ENCODE measurements at places on chromosomes 2 and 18.

DNA sequence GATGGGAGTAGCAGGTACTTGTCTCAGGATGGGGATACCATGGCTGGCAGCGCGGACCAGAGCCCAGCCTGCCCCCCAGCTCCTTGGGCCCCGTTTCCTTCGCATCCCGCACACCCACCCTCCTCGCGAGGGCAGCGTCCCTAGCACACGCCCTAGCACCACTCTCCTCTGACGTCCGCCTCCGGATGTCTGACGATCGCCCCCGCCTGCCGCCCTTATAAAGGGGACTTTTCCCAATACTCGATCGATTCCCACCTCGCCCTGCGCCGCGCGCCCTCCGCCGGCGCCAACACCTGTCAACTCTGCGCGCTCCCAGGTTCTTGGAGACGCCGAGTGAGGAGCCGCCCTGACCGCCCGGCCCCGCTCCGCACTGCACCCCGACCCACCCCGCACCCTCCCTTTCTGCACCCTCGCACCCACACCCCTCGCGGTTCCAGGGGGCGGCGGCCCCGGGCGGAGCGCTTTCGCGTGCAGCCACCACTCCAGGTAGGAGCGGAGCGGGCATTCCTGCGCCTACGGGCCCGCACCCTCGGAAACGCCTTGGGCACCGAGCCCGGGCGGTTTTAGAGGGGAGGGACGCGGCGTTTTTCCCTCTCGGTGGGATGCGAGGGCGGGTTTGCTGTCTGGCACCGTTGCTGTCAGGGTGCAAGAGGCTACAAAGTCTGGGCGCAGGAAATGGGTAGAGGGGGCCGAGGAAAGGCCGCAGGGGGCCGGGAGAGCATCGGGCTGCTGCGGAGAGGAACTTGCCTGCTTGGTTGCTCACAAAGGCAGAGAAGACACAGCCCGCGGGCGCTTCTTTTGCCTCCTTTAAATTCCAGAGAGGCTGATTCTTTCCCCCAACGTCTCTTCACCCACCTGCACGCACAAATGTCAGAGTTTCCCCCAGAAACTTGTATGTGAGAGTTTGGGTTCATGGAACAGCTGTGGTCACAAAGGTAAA, at the start of gene SLC5A7:
Gene SLC5A7 (plus strand): TSS at position 247 of the 940 bp plus-strand sequence. CDS start 1,632 bp downstream, outside the sequence.
- no peak for DNase-seq

DNA sequence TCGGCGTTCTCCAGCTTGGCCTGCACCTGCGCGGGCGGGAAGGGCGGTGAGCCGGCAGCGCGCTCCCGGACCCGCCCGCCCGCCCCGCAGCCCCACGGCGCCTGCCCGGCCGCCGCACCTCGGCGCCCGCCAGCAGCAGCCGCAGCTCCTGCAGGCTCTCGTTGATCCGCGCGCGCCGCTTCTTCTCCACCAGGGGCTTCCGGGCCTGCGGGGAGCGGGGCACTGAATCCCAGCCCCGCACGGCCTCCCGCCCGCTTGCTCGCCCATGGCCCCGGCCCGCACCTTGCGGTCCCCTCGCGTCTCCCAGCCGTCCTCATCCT, 335 bp downstream of the HES6 start:
- DNase-seq, result no peak

GRCh38 chr18:79560042-79560860, 119.4 kb upstream of the CTDP1 start:
- no peak for DNase-seq

- no peak for DNase-seq
Observed at GRCh38 chr2:127161176-127162136, 54.5 kb upstream of the BIN1 start.

GRCh38 chr2:36477315-36477714, 120.7 kb downstream of the FEZ2 start:
- DNase-seq, result no peak

DNA sequence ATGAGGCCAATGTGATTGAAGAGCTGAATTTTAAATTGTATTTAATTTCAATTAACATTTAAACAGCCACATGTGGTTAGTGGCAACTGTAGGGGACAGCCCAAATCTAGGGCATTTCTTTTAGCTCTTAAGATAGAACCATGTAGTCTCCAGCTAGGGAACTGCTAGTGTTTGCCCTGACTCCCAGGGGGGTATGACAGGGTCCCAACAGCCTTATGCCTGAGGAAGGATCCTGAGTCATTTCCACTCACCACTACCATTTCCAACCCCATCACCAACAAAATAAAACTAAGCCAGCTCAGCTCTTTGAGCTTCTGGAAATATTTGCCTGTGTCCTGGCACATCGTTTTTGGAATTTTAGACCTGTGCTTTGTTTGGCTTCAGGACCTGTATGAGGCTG, 13.7 kb upstream of the GMCL1 start:
- no peak for DNase-seq

DNA sequence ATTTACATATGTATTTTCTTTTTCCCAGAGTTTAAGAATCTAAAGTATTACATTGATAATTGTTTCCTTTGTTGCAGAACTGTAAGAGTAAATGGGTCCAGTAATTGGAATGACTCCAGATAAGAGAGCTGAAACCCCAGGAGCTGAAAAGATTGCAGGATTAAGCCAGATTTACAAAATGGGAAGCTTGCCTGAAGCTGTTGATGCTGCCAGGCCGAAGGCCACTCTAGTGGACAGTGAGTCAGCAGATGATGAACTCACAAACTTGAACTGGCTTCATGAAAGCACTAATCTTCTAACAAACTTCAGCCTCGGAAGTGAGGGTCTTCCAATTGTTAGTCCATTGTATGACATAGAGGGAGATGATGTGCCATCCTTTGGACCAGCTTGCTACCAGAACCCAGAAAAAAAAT, 183.8 kb upstream of the STON1 start:
- DNase-seq, result no peak

- DNase-seq, result no peak
Observed at GRCh38 chr2:130736487-130736886, 7.6 kb downstream of the GPR148 start.

GRCh38 chr2:106272216-106272807, 78.2 kb upstream of the UXS1 start:
- no peak for DNase-seq

GRCh38 chr2:201955702-201956141, 77.9 kb upstream of the FZD7 start:
- DNase-seq, result no peak

GRCh38 chr18:59715966-59716369, 18.7 kb upstream of the CCBE1 start:
- DNase-seq, result no peak

GRCh38 chr2:132448771-132449170, 32.2 kb downstream of the GPR39 start:
- no peak for DNase-seq

Data from stimulated activated CD8-positive, alpha-beta memory T cell treated with anti-CD3 and anti-CD28 coated beads, Interleukin-12 subunit alpha, Interleukin-12 subunit beta, amount 100 ng/mL, for 1 hour (primary cell).